ENCODE measurements at places on chromosomes 5 and 9.
A peak's percentile ranks its signal among the peaks of the same experiment; 100 is the strongest.

DNA sequence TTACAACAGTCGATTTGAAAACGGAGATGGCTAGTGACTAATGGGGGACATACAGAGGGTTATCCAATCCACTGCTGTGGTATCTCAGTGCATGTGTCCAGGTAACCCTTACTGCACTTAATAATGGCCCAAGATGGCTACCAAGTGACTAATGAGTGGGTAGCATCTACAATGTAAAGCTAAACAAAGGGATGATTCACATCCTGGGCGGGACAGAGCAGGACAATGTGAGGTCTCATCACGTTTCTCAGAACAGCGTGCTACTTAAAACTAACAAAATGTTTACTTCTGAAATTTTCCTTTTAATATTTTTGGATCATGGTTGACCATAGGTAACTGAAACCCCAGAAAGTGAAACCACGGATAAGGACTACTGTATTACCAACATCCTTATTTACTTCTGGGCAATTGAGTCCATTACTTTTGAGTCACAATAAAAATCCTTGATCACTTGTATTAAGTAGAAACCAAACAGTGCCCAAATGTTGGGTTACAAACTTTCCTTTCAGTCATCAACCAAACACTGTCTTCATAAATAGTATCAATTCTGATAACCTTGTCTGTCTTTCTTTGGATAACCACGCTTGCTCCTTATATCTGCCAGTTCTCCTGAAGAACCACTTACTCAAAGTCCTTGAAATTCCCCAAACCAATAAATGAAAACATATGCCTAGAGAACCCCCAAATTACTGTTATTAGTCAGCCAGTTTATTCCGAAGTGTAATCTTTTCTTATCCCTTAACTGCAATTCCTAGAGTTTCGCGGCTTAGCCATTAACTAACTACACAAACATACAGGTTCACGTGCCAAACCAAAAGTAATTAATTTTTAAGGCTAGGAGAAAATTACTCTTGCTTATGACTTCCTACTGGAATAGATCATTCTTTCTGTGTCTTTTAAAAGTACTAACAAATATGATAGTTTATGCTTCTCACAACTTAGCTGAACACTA lies 59.7 kb downstream of the ELL2 start:
- no peak for DNase-seq

GRCh38 chr9:71333321-71333720 lies 211.9 kb upstream of the TRPM3 start:
- no peak for DNase-seq

DNA sequence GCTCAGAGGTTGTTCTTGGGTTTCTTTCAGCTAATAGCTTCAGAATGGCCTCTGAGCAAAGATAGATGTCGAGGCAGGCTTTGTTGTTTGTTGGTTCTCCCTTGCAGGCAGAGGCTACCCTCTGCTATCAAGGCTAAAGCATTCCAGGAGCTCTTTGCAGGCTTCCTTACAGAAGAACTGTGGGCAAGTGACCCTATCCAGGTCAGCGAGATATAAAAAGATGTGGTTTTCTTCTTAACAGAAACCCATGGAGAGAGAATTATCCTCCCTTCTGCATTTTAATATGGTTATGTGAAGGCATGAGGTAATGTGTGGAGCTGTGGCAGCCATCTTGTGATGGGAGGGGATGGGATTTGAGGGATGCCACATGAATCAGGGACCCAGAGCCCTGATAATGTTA lies 67.0 kb downstream of the TLE4 start:
- DNase-seq, result no peak

DNA sequence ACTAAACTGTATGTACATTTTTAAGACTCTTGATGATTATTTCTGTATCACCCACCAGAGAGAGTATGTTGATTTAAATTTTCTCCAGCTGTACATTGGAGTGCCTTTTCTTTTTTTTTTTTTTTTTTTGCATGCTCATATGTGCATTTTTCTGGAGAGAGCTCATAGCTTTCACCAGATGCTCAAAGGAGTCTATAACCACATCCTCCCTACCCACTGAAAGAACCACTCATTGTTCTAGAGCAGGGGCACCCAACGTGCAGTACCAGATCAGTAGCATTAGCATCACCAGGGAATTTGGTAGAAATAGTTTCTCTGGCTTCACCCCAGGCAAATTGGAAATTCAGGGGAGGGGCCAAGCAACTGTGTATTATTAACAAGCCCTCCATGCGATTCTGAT lies 53.9 kb upstream of the TMEM171 start:
- DNase-seq, result no peak

GRCh38 chr9:93132287-93132927 lies 1.6 kb downstream of the NINJ1 start:
- DNase-seq, result peak; percentile 65

DNA sequence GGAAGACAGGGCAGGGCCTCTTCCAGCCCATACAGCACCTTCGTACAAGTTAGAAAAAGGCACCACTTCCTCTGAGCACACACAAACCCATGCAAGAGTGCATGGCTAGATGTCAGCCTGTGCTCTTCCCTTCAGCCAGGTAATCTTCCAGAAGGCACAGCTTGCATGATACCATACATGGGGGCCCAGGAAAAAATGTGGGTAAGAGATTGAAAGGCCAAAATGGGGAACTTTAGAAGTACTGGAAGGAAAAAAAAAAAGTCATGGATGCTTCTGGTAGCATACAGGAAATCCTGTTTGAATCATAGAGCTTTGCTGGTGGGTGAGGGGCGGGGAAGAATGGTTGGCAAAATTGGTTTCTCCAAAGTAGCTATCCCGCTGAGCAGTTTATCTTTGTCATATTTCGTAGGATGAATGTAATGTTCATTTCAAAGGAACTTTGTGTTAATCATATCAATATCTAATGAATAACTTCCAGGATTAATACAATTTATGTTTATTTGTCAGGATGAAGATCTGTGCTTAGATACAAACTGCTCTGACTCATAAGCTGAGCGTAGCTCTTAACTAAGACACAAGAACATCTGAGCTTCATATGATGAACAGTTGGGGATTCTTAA lies 78.2 kb upstream of the MAP3K1 start:
- no peak for DNase-seq

DNA sequence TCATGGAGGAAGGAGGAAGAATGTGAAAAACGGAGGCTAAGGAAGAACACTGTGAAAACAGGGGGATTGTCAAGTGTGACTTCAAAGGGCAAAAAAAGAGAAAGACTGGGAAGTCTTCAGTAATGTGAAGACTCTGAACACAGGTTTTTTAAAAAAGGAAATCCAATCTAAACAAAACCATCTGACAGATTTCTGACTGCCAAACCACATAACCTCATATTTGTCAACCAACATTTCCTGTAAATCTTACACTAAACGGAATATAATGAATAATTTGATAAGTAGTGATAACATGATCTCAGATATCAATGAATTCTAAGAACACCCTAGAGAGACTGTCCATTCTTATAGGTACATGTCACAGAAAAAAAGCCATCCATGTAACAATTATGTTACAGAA lies 124.7 kb downstream of the FBN2 start:
- no peak for DNase-seq

- DNase-seq, result peak; percentile 46
Observed at GRCh38 chr9:37986771-37987258, 82.2 kb downstream of the SHB start.

GRCh38 chr5:173430394-173430793 lies 102.2 kb upstream of the STC2 start:
- DNase-seq, result no peak

DNA sequence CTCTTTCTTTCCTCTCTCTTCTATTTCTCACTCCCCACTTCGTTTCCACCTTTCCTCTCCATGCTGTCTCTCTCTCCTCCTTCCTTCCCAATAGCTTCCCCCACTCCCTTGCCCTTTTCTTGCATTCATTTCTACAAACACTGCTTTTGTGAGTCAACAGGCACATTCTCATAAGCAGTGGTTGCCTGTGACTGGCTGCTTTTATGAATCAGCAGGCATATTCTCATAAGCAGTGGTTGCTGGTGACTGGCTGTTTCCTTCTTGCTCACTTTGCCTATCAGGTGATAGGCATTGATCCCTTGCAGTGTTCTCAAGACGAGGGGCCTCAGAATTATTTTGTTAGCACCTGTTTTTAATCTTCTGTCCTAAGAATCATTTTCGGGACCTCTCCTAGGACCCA lies 116.1 kb upstream of the ACTBL2 start:
- no peak for DNase-seq

GRCh38 chr9:137348769-137349470 lies 46.8 kb upstream of the NRARP start:
- DNase-seq, result no peak

GRCh38 chr9:74958587-74958986 lies 5.9 kb upstream of the C9orf40 start:
- no peak for DNase-seq

DNA sequence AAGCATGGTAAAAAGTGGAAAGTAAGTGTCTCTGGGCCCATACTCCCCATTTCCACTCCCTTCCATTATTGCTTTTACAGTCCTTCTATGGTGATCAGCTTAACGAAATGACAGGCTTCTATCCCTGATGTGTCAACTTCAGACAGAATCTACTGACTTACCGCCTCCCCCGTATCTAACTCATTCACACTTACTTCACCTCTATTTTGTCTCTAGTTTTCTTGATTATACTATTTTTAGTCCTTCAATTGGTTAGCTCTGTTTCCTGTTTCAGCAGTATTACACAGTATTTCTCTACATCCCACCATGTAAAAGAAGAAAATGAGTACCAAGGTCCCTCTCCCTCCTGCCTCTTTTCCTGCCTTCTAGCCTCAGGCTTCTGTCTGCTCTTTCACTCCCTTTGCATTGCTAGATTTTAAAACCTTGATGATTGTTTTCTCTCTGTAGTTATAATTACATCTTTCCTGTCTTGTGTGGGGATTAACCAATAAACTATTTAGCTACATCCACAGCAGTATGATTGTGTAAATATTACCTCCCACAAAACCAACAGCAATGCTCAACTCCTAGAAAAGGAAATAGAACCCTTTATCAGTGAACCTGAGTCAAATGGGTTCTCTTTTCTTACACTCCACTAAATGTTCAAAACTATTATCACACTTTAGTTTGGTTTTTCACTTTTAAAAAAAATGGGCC lies 53.4 kb downstream of the GNAQ start:
- no peak for DNase-seq

- no peak for DNase-seq
Observed at GRCh38 chr9:84573083-84573482, 96.4 kb upstream of the NTRK2 start.

DNA sequence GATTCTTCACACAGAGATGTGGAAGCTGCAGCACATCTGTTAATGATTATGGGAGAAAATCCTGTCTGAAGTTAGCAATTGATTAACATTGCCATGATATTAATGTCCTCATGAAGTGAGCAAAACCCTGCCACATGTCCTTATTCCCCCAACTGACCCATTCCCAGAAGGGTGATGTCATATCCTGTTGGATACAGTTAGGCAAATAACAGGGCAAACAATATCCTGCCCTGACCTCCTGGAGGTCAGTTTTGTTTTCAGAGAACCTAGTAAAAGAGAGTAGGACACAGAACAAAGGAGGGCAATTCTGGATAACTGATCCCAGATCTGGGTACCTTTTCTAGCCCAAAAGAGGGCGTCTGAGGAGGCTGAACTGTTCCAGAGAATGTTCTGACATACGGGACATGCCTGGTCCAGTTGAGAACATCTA lies 11.0 kb downstream of the ABLIM3 start:
- DNase-seq, result no peak
